SW 1271 (cell line): ENCODE measurements at places on chromosomes 4 and X.

GRCh38 chrX:134026565-134027311, 41.3 kb upstream of the GPC3 start:
- DNase-seq = no peak

DNA sequence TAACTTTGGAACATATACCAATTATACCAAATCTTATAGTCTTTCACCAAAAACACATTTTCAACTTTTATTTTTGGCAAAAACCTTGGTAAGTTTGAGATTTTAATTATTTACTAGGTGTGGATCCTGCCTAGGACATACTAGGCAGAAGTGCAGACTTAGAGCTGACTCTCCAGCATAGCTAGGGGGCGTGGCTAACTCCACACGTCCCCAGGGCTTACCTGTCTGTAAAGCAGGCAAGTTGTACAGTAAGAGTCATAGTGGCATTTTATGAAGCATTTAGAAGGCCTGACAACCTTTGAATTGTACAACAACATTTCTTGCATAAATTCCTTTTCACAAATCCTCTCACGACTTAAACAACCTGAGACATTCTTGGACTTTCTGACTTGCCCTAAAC, 19.2 kb upstream of the GRPEL1 start:
- no peak for DNase-seq

- no peak for DNase-seq
Observed at GRCh38 chrX:151397741-151398070, 700 bp downstream of the VMA21 start.

DNA sequence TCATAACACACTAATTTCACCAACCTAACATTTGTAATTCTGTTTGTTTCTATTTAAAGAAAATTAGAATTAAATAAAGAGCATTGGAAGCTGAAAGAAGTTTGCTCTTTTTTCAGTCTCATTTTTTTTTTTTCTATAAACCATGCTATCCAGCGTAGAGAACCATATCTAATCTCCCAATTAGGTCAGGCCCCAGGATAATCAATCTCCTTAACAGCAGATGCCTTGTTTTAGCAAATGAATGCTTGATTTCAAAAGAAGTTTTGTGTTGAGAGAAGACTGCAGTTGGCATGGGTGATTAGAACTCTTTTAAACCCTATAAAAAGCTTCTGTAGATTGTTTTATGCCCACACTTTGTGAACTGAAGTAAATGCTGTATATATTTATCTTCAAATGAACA, 15.6 kb upstream of the MAD2L1 start:
- DNase-seq = no peak

- no peak for DNase-seq
Observed at GRCh38 chrX:10441464-10441863, 178.9 kb downstream of the MID1 start.

DNA sequence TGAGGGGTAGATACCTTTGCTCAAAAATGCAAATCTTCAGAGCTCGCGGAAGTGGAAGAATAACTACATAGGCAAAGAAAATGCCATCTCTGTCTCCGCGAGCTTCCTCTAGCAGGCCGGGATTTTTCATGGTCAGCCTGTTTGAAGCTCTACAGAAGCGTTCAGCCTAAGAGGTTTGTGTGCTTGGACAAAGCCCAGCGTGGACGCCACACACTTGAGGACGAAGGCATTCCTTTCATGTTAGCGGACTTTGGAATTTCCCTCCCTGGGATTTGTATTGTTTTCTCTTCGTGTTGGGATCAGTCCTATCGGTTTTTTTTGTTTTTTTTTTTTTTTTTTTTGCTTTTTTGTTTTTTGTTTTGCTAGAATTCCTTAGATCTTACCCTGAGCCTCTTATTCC, 53.7 kb downstream of the SMIM31 start:
- DNase-seq = no peak

DNA sequence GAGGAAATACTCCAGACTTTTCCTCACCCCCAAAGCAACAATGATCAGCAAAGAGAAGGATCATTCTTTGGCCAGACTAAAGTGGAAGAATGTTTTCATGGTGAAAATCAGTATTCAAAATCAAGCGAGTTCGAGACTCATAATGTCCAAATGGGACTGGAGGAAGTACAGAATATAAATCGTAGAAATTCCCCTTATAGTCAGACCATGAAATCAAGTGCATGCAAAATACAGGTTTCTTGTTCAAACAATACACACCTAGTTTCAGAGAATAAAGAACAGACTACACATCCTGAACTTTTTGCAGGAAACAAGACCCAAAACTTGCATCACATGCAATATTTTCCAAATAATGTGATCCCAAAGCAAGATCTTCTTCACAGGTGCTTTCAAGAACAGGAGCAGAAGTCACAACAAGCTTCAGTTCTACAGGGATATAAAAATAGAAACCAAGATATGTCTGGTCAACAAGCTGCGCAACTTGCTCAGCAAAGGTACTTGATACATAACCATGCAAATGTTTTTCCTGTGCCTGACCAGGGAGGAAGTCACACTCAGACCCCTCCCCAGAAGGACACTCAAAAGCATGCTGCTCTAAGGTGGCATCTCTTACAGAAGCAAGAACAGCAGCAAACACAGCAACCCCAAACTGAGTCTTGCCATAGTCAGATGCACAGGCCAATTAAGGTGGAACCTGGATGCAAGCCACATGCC, 89.7 kb downstream of the TET2 start:
- no peak for DNase-seq

GRCh38 chrX:108353452-108353851, 84.8 kb downstream of the COL4A6 start:
- no peak for DNase-seq

DNA sequence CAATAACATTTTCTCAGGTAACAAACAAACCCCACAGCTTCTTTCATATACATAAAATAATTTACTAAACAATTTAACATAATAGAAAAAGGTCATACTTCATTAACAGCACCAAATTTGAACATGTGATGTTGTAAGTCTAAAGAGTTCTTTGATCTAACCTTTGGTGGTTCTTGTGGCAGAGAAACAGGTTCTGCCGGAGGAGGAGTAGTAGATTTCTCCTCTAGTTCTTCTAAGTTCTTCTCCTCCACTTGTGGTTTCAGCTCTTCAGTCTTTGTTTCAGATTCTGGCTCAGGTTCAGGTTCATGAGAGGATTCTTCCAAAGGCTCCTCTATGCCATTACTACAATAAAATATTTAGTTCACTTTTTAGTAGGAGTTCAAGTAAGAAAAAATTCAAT, 18.3 kb downstream of the G3BP2 start:
- no peak for DNase-seq
